Memory B cell (primary cell): ENCODE measurements at places on chromosomes 3 and 15.

DNA sequence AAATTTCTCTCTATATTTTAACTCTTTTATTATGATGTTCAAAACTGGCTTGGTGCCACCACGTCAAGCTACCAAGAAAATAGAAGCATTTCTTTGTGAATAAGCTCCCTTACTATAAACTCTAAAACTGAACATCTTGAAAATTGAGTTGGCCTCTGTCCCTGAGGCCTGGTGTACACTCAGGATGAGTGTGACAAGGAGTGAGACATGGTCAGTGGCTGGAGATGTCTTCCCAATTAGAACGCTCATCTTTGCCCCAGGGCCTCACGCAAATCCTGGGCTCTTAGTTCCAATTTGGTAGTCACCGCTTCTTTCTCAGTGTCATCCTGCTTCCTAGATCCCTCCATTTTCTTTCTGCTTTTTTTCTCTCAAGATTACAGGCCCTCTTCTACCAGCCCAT is 26.2 kb downstream of the SLC2A2 start:
- DNase-seq: no peak

- DNase-seq: no peak
Measured at GRCh38 chr3:191680989-191681597, 220.1 kb downstream of the PYDC2 start.

- DNase-seq: peak; percentile 25
Measured at GRCh38 chr3:185153171-185153771, 411 bp upstream of the C3orf70 start.

DNA sequence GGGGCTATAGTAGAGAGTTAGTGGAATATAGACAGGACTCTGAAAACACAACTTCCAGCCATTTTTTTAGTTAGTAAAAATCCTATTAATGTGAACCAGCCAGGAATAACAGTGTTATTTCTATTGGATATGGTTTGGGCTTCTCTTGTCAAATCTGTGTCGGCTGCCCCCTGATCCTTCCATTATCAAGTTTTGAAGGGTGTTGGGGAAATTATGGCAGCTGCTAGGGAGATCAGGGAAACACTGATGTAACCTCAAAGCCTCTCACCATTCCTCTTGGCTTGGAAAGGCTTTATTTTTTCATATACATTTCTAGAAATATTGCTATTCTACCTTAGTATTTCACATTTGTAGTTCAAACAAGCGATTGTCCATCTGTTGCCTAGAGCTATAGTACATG is 293.7 kb upstream of the TPRG1 start:
- no peak for DNase-seq

- no peak for DNase-seq
Measured at GRCh38 chr3:150150633-150151032, 179.9 kb upstream of the PFN2 start.

- DNase-seq: no peak
Measured at GRCh38 chr15:85646538-85647091, 148.1 kb downstream of the KLHL25 start.

DNA sequence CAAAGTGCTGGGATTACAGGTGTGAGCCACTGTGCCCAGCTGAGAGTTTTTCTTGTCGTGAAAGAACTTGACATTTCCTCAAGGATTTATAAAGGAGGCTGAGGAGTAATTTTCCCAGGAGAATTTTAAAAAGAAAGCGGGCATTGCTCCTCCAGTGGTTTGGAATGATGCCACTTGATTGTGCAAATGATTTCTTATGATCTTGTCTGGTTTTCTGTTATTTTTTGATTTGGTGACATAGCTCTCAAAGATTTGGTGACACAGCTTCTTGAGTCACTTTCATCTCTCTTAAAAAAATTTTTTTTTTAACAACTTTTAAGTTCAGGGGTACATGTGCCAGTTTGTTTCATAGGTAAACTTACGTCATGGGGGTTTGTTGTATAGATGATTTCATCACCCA is 24.6 kb upstream of the NFKBIZ start:
- DNase-seq: no peak

DNA sequence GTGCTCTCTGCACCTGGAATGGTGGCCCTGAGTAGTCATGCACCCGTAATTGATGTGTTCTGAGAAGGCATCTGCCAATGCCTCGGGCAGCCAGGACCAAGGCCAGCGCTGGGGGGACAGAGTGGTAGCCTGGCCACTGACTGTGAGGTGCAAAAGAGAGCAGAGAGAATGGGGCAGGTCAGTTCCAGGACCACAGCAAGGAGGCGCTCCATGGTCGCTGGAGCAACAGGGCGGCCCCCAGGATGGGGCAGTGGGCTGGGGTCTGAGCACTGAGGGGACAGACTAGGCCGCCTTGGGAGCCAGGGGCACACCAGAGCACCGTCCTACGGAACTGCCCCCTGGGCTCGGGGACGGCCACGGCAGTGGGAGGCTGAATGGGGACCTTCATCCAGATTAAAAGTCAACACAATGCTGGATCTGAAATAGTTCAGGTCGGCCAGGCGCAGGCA is 48.3 kb upstream of the IQSEC1 start:
- DNase-seq: no peak

DNA sequence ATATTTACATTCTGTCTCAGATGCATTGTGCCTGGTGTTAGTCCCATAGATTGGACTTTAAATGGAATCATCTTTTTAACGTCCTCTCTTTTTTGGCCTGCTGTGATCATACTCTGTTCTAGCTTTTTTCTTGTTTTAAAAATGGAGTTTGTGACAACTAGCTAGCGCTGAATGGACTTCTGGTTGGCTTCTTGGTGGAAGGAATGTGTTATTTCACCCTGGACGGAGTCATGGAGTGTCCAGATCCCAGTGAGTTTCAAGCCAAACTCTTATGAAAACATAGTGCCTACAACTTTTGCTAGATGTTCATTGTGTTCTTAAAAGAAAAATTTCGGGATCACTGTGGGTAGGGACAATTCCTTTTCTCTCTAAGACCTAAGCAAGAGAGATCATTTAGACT is 192.6 kb downstream of the TCF12 start:
- DNase-seq: no peak

DNA sequence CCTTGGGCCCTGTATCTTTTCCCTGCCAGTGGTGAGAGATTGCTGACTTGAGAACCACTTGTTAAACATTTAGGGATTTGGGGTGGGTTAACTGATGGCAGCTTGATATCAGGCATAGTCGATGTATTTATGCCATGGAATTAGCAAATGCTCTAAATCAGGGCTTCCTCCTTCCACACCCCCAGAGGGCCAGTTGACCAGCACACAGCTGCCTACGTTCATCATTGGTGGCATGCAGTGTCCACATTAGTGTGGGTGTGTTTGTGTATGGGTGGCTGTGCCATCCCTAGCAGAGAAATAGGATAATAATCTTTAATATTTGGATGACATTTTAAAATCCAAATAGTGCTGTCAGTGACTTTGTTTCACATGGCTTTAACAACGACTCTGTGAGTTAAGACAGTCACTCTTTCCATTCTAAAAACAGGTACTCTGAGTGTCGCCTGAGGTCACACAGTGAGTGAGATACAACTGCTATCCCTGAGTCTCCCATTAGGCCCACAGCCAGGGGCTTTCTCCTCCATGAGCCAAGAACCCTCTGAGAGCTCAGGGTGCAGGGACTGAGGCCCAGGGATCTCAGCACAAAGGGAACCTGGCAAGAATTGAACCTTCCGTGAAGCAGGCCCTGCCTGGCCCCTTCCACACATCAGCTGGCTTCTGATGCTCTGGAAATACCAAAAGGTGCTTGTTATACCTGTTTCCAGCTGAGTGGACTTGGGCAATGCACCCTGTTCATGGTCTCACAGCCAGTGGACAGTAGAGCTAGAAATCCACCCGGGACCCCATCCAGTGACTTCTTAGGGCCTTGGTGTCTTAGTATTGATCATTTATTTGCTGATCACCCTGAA is 4.3 kb upstream of the LTF start:
- no peak for DNase-seq

DNA sequence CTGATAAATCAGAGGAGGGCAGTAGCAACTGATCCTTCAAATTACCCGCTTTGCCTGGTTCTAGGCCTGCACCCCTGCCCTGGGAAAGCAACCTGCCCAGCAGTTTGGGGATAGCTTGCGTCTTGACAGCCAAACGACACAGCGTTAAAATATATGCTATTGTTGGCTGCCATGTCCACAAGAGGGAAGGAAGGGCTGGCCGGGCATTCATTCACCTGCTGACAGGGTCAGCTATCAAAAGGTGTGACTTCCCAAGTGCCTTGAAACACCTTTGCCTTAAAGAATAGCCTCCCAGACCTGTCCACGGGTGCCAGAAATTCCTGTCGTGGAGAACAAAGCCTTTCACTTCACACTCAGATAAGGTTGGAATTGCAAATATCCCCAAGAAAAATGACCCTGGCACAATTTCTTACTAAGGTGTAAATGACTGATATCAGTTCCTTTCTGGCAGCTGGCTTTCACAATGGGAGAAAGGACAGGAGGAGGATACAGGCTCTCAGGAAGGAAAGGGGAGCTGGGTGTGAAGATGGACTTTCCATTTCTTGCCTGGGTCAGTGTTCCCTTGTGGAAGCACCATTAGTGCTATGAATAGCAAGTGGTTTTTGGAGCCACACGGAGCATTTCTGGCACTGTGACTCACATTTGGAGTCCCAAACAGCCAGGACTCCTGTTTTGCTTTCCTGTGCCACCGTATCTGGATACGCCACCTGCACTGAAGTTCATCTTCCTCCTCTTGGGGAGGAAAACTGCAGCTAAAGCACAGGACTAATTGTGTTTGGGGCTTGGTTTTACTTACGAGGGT is 19.2 kb downstream of the ALDH1A3 start:
- no peak for DNase-seq

DNA sequence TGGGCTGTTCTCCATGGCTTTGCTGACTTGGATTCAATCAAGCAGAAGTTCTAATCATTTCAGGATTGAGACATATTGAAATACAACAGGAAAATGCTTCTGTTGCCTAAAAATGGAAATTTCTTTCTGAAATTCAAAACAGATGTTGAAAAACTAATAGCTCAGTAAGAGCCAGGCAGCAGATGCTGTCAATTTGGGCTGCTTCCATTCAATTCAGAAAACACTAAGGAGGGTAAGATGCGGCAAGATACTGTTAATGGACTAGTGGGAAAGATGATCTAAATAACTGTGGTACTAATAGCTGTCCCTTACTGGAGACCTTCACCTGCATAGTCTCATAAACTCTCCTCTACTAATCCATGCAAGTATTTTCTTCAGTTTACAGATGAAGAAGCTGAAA is 53.5 kb downstream of the DGKG start:
- DNase-seq: no peak

DNA sequence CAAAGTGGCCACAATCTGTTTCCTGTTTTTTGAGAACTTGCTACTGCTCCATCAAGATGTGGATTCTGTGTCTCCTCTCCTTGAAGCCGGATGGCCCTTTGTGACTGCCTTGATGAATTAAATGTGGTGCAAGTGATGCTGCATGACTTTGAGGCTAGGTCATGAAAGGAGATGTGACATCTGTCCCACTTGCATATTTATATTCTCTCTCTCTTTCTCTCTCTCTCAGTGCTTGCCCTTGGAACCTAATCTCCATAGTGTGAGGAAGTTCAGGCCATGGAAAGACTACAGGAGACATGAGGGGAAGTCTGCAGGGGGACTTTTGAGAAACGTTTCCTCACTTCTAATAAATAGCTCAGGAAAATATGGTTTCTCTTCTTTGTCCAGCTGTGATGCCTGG is 50.0 kb upstream of the ADPGK start:
- DNase-seq: no peak

GRCh38 chr3:73832426-73832825 is 207.7 kb upstream of the PDZRN3 start:
- no peak for DNase-seq

GRCh38 chr3:42900226-42901072 is 5.5 kb upstream of the ZNF662 start:
- no peak for DNase-seq

DNA sequence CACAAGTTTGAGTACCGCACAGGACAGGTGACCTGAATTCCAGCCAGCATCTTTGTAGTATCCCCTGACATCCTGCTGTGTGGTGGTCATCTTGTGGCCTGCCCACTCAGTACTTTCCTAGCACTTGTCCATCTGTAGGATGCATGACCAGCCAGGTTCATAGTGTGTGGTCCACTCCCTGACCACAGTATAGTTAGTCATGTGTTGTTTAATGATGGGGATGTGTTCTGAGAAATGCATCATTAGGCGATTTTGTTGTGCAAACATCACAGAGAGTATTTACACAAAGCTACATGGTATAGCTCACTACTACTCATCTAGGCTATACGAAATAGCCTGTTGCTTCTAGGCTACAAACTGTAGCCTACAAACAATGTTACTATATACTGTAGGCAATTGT is 16.9 kb upstream of the RBPMS2 start:
- no peak for DNase-seq
